ENCODE measurements at places on chromosomes 7 and 10.

GRCh38 chr10:133292919-133293809 is 15.5 kb downstream of the TUBGCP2 start:
- no peak for DNase-seq

DNA sequence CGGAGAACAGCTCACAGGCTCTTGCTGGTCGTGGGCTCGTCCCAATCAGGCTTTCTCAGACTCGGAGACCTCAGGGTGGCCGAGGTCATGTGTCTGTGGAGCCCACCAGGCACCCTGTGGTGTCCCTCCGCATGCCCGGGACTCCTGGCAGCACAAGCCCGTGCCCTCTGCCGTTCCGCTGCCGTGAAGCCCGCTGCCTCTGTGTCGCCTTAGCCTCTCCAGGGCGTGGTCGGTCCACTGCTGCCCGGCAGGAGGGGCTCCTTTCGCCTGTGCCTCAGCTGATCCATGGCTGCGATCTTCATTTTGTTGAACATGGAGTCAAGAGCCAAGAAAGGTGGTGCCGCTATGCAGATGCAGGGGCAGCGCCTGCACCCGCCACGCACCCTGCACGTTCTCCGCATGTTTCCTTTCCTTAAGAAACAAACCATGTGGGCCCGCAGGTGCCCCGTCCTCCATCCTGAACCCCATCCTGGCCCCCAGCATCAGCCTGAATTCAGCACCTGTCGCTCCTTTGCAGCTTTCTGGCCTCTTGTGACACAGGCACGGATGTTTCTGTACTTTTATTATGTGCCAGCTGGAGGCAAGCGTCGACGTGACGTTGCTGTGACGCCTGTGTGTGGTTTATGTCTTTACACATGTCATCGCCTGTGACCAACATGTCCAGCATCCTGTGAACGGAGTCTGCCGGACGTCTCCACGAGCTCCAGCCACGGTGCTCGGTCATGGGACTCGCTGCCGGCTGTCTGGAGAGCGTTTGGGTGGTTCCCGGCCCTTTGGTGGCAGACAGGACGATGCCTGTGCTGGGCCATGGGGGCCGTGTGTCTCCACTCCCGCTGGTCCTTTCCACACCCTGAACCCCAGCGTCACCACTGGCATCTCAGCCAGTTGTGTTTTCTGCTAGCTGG is 69.9 kb downstream of the NKX6-2 start:
- DNase-seq: no peak

- DNase-seq: no peak
These were observed 53.8 kb upstream of the EGR2 start for GRCh38 chr10:62869958-62870357.

DNA sequence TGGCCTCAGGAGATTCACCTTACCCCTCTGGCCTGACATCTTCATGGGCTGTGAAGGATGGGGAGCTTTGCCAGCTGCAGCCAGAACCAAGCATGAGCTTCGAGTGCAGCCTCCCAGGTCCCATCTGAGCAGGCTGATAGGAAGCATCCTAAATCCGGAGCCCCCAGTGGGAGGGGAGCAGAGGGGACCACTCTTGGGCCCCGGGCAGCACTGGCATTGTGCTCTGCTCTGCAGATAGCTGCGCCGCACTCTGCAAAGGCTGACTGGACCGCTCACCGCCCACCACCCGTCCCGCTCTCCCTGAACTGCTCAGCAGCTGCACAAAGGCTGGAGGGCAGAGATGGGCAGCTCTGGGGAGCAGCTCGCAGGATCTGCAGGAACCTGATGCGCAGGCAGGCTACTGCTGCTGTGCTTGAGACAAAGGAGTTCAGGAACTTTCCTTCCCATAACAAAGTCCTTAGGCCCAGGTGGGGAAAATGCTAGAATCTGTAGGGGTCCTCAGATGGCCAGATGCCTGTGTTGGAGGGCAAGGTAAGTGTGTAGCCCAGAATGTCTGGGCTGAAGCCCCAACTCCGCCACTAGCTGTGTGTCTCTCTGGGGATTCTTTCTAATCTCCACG is 51.8 kb downstream of the ARHGAP22 start:
- no peak for DNase-seq

GRCh38 chr10:103106539-103106938 is 86.5 kb downstream of the NT5C2 start:
- DNase-seq: no peak

DNA sequence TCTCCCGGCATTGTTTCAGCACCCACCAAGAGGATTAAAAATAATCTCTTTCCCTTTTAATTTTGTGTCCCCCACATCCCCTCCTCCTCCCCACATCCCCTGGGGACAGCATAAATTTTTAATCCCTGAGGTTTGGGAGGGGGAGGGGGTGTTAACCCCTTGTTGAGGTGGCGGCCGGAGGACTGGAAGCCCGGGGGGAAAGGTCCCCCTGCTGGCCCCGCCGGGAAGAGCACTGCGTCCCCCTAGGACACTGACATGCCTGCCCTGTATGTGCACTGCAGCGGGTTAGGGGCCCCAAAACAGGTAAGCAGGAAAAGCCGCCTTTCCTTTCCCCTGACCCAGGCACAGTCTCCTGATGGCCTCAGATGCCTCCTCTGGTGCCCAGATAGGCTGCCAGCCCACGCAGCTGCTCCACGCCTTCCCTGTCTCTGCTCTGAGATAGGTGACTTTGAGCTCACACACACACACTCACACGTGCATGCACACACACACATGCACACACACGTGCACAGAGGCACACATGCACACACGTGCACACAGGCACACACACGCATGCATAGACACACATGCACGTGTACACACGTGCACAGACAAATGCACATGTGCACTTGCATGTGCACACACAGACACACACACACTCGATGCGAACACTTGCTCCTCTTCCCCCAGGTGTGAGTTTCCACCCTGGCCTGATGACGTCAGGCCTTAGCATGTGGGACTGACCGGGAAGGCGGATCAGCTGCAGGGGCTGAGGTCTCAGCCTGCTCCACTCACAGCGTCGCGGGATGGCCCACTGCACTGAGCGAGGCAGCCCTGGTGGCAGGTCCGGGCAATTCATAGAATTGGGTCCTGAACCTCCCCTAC is 12.3 kb downstream of the CNPY1 start:
- no peak for DNase-seq

GRCh38 chr7:127745445-127745844 is 93.5 kb downstream of the SND1 start:
- DNase-seq: no peak

GRCh38 chr10:16570731-16571130 is 49.1 kb upstream of the C1QL3 start:
- DNase-seq: no peak

GRCh38 chr10:101297901-101298486 is 56.0 kb upstream of the BTRC start:
- DNase-seq: peak; percentile 46

DNA sequence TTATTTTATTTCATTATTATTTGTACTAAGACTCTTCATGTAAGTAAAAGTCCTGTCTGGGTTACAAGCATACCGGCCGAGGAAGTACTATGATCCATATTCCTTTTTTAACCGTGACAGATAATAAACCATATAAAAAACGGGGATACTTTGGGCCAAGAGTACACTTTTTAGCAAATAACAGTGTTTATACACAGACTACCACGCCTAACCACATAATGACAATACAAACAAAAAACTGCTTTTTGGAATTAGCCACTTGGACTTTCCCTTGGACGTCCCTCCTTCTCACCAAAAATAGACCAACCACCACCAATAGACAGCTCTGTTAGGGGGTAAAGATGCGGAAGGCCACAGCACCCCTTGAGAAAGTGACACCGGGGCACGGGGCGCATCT is 800 bp downstream of the MINDY3 start:
- no peak for DNase-seq

GRCh38 chr10:84388148-84388547 is 59.8 kb downstream of the CCSER2 start:
- DNase-seq: no peak

DNA sequence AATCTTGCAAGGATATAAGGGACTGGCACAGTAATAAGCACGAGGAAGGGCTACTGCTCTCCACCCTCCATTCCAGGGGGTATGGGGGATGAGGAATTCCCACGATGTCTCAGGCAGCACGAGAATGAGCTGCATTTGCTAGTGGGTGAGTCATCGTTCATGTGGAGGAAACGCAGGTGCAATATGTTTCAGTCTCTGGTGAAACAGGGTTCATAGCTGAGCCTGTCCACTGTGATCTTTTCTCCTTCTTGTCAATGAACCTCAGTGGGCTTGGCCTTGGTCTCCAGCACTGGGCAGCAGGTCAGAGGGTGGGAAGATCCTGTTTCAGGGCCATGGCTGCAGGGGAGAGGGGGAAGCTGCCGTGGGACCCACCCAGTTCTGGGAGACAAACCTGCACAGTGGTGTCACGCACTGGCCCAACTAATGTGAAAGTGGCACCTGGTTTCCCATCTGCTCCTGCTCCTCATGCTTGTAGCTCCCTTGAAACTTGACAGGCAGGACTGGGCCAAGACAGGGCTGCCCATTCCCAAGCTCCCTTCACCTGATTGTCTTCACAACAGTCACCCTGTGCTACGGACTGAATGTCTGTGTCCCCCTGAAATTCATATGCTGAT is 181.9 kb downstream of the USP6NL start:
- no peak for DNase-seq

- DNase-seq: no peak
These were observed 166.8 kb upstream of the HABP2 start for GRCh38 chr10:113386005-113386404.

GRCh38 chr10:102616066-102616770 is 28.1 kb upstream of the TRIM8 start:
- no peak for DNase-seq

GRCh38 chr10:24938076-24938475 is 14.3 kb downstream of the PRTFDC1 start:
- DNase-seq: no peak

GRCh38 chr7:99024066-99024465 is 119.8 kb downstream of the SMURF1 start:
- DNase-seq: no peak

DNA sequence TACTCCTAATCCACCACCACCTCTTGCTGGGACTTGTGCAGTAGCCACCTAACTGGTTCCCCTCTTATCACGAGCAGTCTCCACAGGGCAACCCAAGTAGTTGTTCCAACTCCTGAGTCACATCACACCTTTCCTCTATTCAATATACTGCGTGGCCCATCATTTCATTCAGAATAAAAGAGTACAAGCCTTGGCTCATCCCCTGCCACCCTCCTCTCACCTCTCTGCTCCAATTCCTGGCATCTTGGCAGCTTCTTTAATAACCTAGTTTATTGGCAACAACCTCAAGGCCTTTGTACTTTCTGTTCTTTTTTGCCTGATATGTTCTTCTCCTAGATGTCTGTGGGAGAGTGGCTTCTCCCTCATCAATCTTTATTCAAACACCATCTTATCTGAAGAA is 199.4 kb downstream of the KIAA1217 start:
- no peak for DNase-seq

- DNase-seq: peak; percentile 79
These were observed 8.7 kb upstream of the BHLHA15 start for GRCh38 chr7:98202367-98203195.

DNA sequence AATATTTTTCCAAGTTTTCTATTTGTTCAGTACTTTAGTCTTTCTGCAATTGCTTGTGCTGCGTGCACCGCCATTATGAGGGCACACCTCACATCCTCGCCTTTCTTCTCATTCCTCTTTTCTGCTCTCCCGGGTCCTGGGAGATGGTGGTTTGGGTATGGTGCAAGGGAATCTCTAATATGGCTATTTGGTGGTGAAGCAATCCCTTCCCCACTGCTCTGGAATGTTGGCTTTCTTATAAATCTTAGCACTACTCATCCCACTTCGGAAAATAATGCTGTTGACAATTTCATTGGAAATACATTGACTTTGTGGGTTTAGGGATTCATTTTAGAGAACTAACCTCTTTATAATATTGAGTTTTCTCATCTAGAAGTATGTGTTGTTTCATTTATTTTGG is 1.9 kb upstream of the GCK start:
- DNase-seq: no peak

DNA sequence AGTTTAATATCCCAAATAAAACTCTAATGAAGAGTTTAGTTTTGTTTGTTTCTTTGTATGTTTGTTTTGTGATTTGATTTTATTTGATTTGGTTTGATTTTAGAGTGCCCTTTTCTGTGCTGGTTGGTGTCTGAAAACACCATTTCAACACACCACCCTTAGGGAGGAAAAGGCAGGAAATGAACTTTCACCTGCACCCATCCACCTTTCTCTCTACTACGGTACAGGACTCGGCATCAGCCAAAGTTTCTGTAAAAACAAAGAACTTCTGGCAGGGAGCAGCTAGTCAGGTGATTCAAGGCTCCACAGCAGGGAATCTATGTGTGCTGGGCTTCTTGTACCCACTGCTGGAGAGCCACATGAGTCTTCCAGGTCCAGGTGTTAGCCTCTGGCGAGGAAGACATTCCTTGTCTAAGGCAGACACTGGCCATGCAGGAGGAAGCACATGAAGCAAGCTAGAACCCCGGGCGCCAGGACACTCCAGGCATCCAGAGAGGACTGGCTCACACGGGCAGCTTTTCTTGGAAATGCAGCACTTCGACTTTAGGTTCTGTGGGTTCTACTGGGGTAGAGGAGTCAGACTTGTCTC is 22.1 kb upstream of the STK17A start:
- no peak for DNase-seq

DNA sequence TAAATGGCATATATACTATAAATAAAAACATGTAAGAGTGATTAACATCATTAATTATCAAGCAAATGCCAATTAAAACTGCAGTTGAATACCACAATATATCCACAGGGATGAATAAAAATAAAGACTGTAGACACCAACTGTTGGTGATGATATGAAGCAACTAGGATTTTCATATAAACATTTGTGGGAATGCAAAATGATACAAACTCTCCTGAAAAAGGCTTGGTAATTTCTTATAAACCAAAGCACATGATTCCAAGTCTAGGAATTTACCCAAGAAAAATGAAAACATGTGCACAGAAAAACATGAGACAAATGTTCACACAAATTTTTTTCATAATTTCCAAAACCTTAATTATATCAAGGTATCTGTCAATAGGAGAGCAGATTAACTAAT is 448.1 kb downstream of the ETV1 start:
- no peak for DNase-seq

DNA sequence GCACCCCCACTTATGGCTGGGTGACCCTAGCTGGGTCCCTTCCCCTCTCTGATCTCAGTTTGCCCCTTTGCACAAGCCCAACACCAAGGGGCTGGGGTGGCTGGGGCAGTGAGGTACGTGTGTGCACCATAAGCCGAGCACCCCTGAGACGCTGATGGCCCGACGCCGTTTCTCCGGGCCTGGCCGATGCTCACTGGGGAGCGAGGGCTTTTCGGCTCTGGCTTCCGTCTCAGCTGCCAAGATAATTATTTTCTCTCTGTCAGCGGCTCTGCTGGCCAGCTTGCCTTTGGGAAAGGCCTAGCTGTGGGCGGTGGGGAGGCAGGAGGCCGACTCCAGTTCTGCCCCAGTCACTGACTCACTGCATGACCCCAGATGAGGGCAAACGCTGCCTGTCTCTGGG is 91.0 kb downstream of the ZMIZ1 start:
- no peak for DNase-seq

GRCh38 chr7:98212532-98213041 is 1.3 kb downstream of the BHLHA15 start:
- no peak for DNase-seq
